ENCODE measurements at places on chromosomes 1 and 21.

DNA sequence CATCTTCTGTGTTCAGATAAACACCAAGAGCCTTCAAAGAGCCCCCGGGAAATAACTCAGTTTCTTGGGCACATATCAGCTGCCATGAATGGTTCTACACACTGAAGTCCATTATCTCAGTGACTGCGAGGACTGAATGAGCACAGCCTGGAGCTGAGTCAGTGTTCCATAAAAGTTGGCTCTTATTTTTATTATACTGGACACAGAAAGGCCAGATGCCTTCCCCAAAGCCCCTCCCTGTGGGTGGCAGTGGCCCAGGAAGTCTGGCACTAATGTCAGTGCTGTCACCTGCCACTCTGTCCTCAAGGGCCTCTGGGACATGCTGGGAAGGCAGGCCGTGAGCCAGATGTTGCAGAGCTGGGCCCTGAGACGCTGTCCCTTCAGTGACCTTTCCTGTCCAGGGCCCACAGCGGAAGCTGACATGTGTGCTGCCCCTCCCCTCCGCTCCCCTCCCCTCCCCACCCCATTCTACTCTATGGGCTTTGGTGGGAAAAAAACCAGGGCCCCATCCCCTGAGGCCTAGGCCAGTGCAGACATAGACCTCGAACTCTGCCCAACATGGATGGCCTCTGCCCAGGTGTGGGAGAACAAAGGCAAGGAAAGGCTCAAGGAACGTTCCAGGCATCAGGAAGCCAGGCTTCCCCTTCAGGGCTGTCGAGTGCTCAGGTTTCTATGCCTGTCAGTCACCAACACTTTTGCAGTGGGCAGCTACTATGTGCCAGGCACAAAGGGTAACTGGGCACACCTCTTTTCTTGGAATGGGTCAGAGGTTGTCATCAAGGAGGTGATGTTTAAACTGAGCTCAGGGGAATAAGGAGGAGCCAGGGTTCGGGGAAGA, 22.4 kb upstream of the NPPB start:
- no peak for DNase-seq

GRCh38 chr1:119298687-119299303, 69.8 kb upstream of the HAO2 start:
- peak; percentile 3 for DNase-seq

GRCh38 chr1:104825401-104825800, 1075.7 kb downstream of the AMY1C start:
- DNase-seq = no peak

GRCh38 chr1:93824834-93825233, 54.2 kb downstream of the DNTTIP2 start:
- DNase-seq = no peak

DNA sequence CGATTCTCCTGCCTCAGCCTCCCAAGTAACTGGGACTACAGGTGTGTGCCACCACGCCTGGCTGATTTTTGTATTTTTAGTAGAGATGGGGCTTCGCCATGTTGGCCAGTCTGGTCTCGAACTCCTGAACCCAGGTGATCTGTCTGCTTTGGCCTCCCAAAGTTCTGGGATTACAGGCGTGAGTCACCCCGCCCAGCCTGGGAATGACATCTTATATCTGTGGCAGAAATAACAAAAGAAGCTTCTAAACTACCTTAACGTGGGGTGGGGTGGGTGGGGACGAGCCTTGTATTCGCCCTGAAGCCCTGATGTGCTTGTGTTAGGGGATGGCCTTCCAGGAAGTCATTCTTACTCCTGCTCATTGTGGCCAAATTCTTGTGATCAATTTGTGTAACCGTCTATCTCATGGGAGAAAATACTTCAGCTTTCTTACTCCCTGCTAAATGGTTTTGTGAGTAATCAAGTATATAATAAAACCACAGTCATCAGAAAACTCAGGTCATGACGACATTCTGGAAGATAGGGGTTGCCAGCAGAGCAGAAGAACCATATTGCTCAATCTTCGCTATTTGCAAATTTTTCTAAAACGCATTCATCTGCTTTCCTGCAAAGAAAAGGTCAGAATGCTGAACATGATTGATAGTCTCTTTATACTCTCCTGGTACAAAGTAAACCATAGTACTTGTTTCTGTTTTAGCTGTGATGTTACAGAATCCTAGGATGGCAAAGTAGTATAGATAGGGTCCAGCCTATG, 63.2 kb downstream of the DIRAS3 start:
- no peak for DNase-seq

DNA sequence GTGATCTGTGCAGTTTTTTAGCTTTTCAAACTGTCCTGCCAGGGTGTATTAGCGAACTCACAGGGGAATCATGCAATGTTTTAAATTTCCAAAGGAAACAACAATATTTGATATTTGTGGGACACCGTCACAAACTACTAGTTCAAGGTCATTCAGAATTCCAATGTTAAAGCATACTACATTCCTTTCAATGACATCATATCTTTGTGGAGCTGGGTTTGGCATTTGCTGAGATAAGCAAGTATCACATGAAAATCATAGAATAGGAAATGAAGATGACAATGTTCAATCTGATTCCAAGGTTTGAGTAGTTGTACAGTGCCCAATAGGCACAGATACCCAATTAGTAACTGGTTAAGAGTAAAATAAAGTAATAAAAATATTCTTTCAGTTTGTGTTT, 35.6 kb downstream of the NUF2 start:
- no peak for DNase-seq

- no peak for DNase-seq
These were observed 45.6 kb downstream of the DDX20 start for GRCh38 chr1:111801071-111801850.
